ENCODE measurements at places on chromosomes 12 and 14. TPM values are rescaled to one million over a fixed set of nuclear protein-coding genes. Genes with fewer than 3 reads are reported as not detected.

DNA sequence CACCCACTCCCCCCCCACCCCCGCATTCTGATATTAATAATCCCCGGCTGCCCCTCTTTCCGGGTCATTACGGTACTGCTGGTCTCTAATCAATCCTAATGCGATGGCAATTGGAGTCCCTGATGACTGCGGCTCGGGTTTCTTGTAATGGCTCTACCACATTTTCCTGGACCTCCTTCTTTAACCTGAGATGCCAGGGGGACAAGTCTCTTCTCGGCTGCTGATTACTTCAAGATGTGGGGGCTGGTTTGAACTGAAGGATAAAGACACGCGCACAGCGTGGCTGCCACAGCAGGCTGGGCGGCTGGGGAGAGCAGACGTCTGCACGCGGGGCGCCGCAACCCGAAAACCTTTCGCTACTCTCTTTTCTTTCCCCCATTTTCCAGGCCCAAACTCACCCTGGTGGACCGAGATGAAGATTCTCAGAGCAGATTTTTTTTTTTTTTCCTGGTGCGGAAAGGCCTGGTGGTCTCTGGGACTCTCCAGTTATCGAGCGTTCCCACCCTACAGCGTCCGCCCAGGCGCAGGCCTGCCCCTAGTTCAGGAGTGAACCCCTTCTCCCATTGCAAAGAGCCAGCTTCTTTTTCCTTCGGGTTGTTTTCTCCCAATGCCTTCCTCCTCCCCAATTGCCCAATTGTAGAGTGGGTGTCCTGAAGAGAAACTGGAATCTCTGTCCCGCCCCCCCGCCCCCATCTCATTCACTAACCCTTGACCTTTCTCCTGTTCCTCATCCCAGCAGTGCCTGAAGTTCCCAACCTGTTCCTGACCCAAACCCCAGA is 6.0 kb upstream of the SIX1 start:
- H3K27me3 ChIP-seq = no peaks in the 10 kb centered on the region
- no peak overlapping the region for H3K4me3 ChIP-seq
- no peak for DNase-seq
- no peak overlapping the region for H3K27ac ChIP-seq

- H3K4me3 ChIP-seq = no peak overlapping the region
- H3K27me3 ChIP-seq = no peaks in the 10 kb centered on the region
- H3K4me1 ChIP-seq = no peaks in the 10 kb centered on the region
- H3K36me3 ChIP-seq = no peaks in the 10 kb centered on the region
- H3K27ac ChIP-seq = no peak overlapping the region
Measured at GRCh38 chr12:22765421-22766130, 140.6 kb downstream of the ETNK1 start.

- H3K27me3 ChIP-seq = no peaks in the 10 kb centered on the region
- DNase-seq = no peak
- H3K4me1 ChIP-seq = no peaks in the 10 kb centered on the region
- no peak overlapping the region for H3K4me3 ChIP-seq
- no peaks in the 10 kb centered on the region for H3K36me3 ChIP-seq
Measured at GRCh38 chr14:94560291-94560665, 964 bp upstream of the SERPINA4 start.

GRCh38 chr14:74557691-74558090 is 54.3 kb downstream of the LTBP2 start:
- no peaks in the 10 kb centered on the region for H3K27me3 ChIP-seq
- no peak overlapping the region for H3K4me3 ChIP-seq
- no peak overlapping the region for H3K27ac ChIP-seq
- H3K4me1 ChIP-seq = no peaks in the 10 kb centered on the region
- no peaks in the 10 kb centered on the region for H3K36me3 ChIP-seq
- no peak for DNase-seq

DNA sequence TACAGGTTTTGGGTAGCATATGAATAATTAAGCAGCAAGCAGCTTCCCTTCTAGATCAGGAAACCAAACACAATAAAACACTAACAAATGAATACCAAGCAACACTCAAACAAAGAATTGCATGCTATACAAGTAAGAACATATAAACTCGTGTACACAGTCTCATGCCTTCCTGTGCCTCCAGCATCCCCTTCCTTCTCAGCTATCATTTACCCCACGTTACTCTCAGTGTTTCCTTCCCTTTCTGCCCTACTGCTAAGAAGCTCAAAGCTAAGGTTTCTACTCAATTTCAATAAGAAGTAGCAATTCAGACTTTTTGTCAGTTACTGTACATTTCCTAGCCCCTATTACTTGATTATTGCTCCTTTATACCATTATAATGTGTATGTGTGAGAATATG is 81.0 kb downstream of the DUSP16 start:
- H3K36me3 ChIP-seq = no peaks in the 10 kb centered on the region
- H3K27me3 ChIP-seq = no peaks in the 10 kb centered on the region
- DNase-seq = no peak
- no peak overlapping the region for H3K4me3 ChIP-seq

- no peak overlapping the region for H3K27ac ChIP-seq
- no peaks in the 10 kb centered on the region for H3K27me3 ChIP-seq
- no peak overlapping the region for H3K4me3 ChIP-seq
- no peak for DNase-seq
- H3K4me1 ChIP-seq = no peaks in the 10 kb centered on the region
Measured at GRCh38 chr14:73553845-73554244, 4.9 kb downstream of the HEATR4 start.

DNA sequence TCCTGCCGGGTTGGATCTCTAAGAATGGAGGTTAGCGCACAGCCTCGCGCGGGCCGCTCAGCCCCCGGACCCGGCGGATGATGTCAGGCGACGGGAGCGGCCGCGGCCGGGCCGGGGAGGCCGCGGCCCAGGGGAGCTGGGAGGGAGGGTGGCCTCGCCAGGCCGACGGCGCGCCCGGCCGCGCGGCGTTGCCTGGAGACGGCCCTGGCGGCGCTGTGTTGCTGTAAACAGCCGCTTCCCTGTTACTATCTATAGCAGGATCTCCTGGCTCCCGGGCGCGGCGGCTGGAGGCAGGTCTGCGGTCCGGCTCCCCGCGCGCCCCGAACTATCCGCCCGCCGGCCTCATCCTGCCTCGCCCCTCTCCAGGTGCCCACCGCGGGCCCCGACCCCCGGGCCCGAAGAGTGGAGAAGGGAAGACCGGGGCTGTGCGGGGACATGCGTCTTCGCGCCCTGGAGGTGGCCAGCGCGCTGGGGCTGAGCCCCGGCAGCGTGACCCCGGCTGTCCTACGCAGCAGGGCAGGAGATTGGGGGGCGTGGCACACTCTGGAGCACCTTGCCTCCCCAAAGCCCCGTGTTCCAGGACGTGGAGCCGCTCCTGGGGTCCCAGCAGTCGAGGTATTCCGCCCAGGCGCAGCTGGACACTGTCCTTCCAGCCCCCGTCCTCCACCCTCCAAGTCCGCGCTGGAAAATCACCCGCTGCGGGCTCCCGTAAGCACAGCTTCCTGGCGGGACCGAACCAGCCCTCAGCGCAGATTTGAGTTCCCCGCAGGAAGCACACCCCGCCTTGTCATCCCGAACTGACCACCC is 1.4 kb upstream of the FOS start:
- H3K27me3 ChIP-seq = no peaks in the 10 kb centered on the region
- H3K27ac ChIP-seq = peak overlapping the region; percentile 98
- peak; percentile 78 for DNase-seq
- H3K36me3 ChIP-seq = no peaks in the 10 kb centered on the region
- peak overlapping the region; percentile 65 for H3K4me3 ChIP-seq
- peaks cover 4% of the 10 kb centered on the region for H3K4me1 ChIP-seq

GRCh38 chr14:75132382-75133086 is 5.7 kb upstream of the NEK9 start:
- no peaks in the 10 kb centered on the region for H3K4me1 ChIP-seq
- peak; percentile 88 for DNase-seq
- H3K27me3 ChIP-seq = no peaks in the 10 kb centered on the region
- peaks cover 16% of the 10 kb centered on the region for H3K36me3 ChIP-seq

DNA sequence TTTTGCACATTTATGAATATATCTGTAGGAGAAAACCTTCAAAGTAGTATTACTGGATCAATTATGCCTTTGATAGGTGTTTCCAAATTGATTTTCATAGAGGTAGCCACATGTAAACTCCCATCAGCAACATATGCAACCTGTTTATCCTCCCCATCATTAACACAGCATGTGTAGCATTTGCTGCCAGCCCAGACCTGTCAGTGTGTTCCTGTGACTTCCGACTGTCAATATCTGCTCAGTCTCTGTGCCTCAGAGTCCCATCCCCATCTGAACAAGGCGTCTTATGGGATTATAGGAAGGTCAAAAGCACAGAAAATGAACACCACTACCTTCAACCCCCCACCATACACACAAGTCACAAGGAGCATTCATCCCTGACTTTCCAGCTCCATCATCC is 9.5 kb upstream of the CAPRIN2 start:
- DNase-seq = no peak
- H3K4me1 ChIP-seq = no peaks in the 10 kb centered on the region
- H3K27me3 ChIP-seq = no peaks in the 10 kb centered on the region
- no peaks in the 10 kb centered on the region for H3K36me3 ChIP-seq
- no peak overlapping the region for H3K27ac ChIP-seq
- no peak overlapping the region for H3K4me3 ChIP-seq

DNA sequence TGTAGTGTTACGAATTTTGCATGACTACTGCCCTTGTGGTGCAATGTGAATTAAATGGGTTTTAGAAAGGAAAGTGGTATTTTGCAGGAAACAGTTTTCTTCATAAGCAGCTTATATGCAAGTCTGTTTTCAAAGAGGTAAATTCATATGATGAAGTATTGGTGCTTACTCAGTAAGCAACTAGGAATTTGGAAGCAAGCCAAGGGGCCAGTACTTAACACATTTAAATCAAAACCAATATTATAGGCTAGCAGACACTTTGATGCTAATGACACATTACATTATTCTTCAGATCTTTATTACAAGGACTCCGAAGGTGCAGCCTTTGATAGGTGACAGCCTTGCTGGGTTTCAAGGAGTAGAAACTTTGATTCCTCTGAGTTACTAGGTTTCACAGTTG is 23.1 kb downstream of the MGAT4C start:
- no peaks in the 10 kb centered on the region for H3K36me3 ChIP-seq
- DNase-seq = no peak
- no peaks in the 10 kb centered on the region for H3K4me1 ChIP-seq
- H3K27me3 ChIP-seq = no peaks in the 10 kb centered on the region
- H3K27ac ChIP-seq = no peak overlapping the region

DNA sequence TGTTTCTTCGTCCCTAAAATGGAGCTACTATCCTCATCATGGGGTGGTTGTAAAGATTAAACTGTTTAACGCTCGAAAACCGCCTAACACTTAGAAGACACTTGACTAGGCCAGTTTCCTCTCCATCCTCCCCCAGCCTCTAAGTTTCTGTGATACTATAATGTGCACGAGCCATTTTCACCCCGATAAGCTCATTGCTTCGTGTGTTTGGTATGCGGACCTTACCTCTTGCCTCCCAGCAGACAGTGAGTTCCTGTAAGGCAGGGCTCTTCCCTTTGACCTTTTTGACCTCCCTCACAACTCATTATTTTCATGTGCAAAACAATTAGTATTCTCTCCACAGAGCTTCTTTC is 499 bp upstream of the GXYLT1 start:
- DNase-seq = peak; percentile 14
- H3K4me1 ChIP-seq = no peaks in the 10 kb centered on the region
- H3K36me3 ChIP-seq = no peaks in the 10 kb centered on the region
- peak overlapping the region; percentile 78 for H3K4me3 ChIP-seq
- H3K27ac ChIP-seq = no peak overlapping the region
- no peaks in the 10 kb centered on the region for H3K27me3 ChIP-seq

DNA sequence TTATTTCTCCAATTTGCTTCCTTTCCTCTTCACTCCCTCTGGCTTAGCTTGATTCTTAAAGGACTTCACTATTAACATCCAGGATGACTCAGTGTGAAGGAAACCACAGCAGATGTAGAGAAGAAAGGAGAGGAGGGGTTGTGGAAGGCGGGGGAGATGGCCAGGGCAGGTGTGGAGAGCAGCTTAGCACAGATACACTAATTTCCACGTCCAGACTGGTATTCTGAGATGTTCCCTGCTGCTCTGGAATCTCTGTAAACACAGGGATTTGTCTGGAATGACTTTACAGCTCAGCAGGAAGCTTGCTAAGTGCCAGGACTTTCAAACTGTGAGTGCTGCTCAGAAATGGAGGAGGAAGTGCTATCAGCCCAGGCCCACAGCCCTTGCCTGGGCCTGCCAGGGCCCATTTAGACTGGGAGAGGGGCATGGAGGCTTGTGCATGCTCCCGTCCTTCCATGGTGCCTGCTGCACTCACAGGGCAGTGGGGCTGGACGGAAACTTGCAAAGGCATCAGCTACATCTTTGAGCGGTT is 202.5 kb upstream of the DDHD1 start:
- peaks cover 31% of the 10 kb centered on the region for H3K4me1 ChIP-seq
- no peaks in the 10 kb centered on the region for H3K27me3 ChIP-seq
- DNase-seq = peak; percentile 93
- H3K36me3 ChIP-seq = no peaks in the 10 kb centered on the region
- H3K27ac ChIP-seq = peak overlapping the region; percentile 54
- H3K4me3 ChIP-seq = no peak overlapping the region

DNA sequence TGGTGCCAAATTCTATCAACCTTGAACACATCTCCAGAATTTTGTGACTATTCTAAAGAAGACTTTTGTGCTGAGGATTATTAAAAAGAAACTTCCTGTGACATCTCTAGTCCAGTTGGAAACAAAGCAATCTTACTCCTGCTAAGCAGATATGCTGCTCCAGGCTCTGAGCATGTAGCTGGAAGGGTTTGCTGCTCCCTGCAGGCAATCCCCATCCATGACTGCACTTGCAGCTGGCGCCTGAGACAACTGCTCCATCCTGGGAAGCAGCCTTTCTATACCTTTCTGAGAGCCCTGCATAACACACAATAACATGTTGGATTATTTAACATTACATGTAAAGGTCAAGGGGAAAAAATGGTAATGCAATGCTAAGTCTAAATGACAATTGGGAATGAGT is 105.1 kb downstream of the NDUFA12 start:
- peak; percentile 6 for DNase-seq
- H3K27me3 ChIP-seq = no peaks in the 10 kb centered on the region
- H3K4me1 ChIP-seq = no peaks in the 10 kb centered on the region
- no peak overlapping the region for H3K4me3 ChIP-seq
- H3K36me3 ChIP-seq = no peaks in the 10 kb centered on the region

DNA sequence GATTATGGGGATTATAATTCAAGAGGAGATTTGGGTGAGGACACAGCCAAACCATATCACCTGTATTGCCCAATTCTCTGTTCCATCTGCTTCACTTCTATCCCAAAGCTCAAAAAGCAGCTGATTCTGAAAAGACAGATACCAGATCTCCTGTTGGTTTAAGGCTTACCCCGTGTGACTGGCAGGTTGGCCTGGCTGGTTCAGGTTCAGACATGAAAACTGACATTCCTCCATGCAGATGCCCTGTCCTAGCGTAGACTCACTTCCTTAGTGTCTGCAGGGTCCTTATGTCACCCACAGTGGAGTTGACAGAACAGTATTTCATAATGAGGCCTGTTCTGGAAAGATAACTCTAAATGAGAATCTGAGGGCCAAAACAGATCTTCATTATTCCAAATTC is 61.1 kb upstream of the FLRT2 start:
- H3K27me3 ChIP-seq = no peaks in the 10 kb centered on the region
- peaks cover 14% of the 10 kb centered on the region for H3K4me1 ChIP-seq

- H3K4me1 ChIP-seq = peaks cover 11% of the 10 kb centered on the region
- no peaks in the 10 kb centered on the region for H3K36me3 ChIP-seq
- no peak overlapping the region for H3K4me3 ChIP-seq
- no peak for DNase-seq
Measured at GRCh38 chr12:88562846-88563582, 17.3 kb downstream of the KITLG start.

The SPPL3 gene
- total RNA-seq = 16.1 TPM

The KRT5 gene
- not detected for total RNA-seq

The NOVA1 gene
- total RNA-seq = 6.7 TPM

The ASB2 gene
- total RNA-seq = 2.3 TPM

The RASSF9 gene
- total RNA-seq = 0.03 TPM

The SLC10A1 gene
- total RNA-seq = not detected

The WNT1 gene
- total RNA-seq = not detected

The KLHL33 gene
- not detected for total RNA-seq

The SDS gene
- not detected for total RNA-seq
